ENCODE measurements at places on chromosomes 2 and 18. TPM values are rescaled to one million over a fixed set of nuclear protein-coding genes. Genes with fewer than 3 reads are reported as not detected.

KRTCAP3 gene
- 0.39 TPM for total RNA-seq

CROCC2 gene
- 0.13 TPM for total RNA-seq

ZNF385B gene
- not detected for total RNA-seq

REEP1 gene
- total RNA-seq: 0.07 TPM

EPHA4 gene
- 27.3 TPM for total RNA-seq

TSPYL6 gene
- not detected for total RNA-seq

EN1 gene
- total RNA-seq: 0.91 TPM

RFX8 gene
- 6.4 TPM for total RNA-seq

LOXL3 gene
- total RNA-seq: 110 TPM

SMYD1 gene
- not detected for total RNA-seq

TWIST2 gene
- total RNA-seq: 20.7 TPM

ESPNL gene
- total RNA-seq: 2.5 TPM

SMAD4 gene
- 124 TPM for total RNA-seq

HOXD1 gene
- not detected for total RNA-seq

REG3G gene
- not detected for total RNA-seq

VIT gene
- total RNA-seq: 8.9 TPM

HRH4 gene
- 0.07 TPM for total RNA-seq

SLC8A1 gene
- total RNA-seq: 116 TPM

CTNNA2 gene
- 0.07 TPM for total RNA-seq

UXS1 gene
- 45.5 TPM for total RNA-seq

EML6 gene
- total RNA-seq: 1.2 TPM

ADD2 gene
- not detected for total RNA-seq

ATRAID gene
- 155 TPM for total RNA-seq

PSD4 gene
- total RNA-seq: 1.4 TPM

IL36RN gene
- total RNA-seq: not detected

IL36B gene
- not detected for total RNA-seq

FAM237A gene
- not detected for total RNA-seq

VWA3B gene
- total RNA-seq: not detected

RBM45 gene
- 16.4 TPM for total RNA-seq

RGPD4 gene
- not detected for total RNA-seq

MAPK4 gene
- under 0.01 TPM for total RNA-seq

AQP12B gene
- total RNA-seq: not detected

HS1BP3 gene
- 29.2 TPM for total RNA-seq

CNTNAP5 gene
- total RNA-seq: not detected

STK17B gene
- 86.0 TPM for total RNA-seq

TBC1D8 gene
- total RNA-seq: 12.1 TPM

TDRD15 gene
- total RNA-seq: not detected

SPEG gene
- total RNA-seq: 87.2 TPM

DUSP2 gene
- total RNA-seq: 2.9 TPM

CCDC74B gene
- 5.0 TPM for total RNA-seq

UGT1A4 gene
- not detected for total RNA-seq

All from smooth muscle cell of the pulmonary artery (primary cell).